ENCODE measurements at places on chromosomes 2 and 18.

DNA sequence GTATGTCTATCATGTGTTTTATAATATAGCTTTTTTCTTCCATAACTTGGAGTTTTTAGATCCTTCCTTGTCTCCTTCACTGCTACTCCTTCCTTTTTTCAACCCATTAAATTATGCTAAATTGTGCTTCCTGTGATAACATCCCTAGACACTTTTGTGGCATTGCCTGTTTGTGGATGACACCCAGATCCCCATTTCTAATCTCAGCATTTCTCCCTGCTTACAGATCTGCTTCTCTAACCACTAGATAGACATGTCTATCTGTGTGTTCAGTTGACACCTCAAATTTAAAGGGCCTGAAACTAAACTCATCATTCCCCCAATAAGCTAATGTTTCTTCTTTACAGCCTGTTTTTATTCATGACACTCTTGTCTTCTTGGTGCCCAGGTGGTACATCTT lies 244.8 kb downstream of the BABAM2 start:
- DNase-seq: no peak

DNA sequence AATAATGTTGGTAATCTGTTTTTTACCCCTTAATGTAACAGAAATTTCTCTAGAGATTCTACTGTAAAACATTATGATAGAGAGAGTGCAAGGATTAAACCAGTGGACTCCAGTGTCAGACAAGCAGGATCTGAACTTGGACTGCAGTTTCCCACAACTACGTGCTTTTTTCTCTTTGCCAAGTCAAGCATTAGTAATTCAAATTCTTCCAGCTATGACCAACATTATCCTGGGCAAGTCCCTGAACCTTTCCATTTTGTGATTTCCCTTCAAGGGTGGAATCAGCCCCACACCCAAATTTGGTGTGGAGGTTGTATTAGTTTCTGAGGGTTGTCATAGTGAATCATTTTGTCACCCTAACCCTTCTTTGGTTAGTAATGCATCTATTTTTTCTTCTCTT lies 482.0 kb downstream of the ZNF516 start:
- DNase-seq: no peak

GRCh38 chr2:140363131-140363530 lies 1582.9 kb upstream of the NXPH2 start:
- no peak for DNase-seq

DNA sequence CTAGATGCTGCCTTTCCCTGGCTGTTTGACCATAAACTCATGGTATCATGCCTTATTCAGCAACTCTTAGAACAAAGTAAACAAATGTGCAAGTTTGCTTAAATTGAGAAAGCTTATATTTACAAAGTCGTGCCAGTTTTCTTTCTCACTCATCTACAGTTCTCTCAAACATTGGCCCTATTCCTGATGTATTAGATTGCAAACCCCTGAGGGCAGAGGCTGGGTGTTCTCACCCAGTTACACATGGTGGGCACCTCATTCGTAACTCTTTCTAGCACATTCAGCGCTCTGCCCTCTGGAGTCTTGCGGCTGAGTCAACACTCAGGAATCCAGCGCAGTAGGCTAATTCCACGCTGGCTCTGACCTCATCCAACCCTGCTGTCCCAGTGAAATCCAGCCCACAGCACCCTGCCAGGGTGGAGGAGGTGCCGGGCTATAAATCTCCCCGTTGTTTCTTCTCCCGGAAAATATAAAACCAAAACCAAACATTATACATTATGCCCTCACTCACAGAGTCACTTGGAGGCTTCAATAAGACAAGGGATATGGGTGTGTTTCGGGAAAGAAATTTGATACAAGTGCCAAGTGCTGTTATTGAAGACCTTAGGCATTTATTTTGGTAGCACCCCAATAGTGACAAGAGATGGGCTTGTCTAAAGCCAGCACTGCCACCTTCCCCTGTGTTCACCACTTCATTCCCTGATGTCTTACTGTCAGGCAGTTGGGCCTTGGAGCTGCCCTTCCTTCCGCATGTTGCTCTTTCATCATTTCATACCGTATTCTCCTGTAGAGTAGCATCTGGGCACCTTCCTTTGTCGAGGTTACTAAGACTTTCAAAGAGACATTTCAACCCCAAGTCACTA lies 287.4 kb downstream of the PRKCE start:
- DNase-seq: peak; percentile 79

Data from Right ventricle myocardium inferior (tissue), 1 donor.